Astrocyte of the hippocampus (primary cell): ENCODE measurements at places on chromosomes 6 and 20.

GRCh38 chr20:38255393-38255792, 5.1 kb downstream of the KIAA1755 start:
- DNase-seq, result peak; percentile 49

DNA sequence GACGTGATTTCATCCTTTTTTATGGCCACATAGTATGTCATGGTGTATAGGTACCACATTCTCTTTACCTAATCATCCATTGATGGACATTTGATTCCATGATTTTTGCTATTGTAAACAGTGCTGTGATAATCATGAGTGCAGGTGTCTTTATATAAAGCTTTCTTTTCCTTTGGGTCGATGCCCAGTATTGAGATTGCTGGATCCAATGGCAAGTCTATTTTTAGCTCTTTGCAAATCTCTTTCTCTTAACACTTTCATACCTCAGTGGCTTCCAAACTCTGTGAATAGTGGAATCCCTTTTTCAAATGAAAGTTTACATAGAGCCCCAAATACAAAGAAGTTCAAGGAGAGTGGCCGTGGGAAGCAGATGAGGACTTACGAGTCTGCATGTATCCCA, 105.8 kb upstream of the SPTLC3 start:
- DNase-seq, result no peak

DNA sequence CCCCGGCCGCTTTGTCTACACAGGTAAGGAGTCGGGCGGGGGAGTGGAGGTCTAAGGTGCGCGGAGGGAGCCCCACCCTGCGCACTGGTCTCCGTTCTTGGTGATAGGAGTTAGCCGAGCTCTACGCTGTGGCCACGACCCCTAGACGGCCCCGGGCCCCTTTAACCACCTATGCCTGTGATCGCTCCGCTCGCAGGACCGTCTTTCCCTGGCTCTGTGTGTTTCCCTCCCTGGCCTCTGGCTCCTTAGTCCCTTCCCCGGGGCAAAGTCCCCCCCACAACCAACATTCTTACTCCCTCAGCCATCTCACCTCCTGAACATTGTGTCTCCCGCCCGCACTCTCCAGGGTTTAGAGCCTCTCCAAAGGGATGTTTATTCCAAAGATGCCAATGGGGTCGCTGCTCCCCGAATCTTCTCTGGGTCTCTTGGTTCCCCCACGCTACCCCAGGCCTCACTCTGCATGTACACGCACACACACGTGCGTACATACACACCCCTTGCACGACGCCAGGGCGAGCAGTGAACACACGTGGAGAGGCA, 50.4 kb downstream of the CPXM1 start:
- DNase-seq, result no peak

GRCh38 chr20:46838011-46838410, 56.6 kb upstream of the EYA2 start:
- DNase-seq, result no peak

GRCh38 chr20:24977797-24978196, 14.8 kb downstream of the APMAP start:
- no peak for DNase-seq

DNA sequence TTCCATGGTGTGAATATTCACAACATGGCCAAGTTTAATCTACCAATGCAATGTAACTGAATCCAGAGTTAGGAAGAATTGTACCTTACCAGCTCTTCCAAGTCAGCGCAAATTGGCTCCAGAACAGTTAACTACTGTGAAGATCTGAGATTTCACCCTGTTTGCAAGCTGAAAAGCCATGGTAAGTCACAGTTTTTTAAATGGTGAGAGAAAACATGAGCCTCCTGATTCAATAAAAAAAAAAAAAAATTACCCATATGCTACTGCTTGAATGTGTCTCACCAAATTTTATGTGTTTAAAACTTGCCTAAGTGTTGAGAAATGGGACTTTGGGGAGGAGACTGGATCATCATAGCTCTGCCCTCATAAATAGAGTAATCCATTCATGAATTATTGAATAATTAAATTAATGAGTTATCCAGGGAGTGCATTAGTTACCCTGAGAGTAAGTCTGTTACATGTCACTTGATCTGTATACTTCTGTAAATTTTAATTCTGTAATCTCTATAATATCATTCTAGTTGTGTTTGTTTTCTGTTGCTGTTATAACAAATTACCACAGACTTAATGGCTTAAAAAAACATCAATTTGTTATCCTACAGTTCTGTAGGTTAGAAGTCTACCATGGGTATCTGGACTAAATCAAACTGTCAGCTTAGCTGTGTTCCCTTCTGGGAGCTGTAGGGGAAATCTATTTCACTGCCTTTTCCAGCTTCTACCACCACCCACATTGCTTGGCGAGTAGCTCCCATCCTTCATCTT, 1355.9 kb downstream of the GRIK2 start:
- DNase-seq, result no peak
